Activated CD4-positive, alpha-beta T cell treated with anti-CD3 and anti-CD28 coated beads, Interleukin-2, Interleukin-4, amounts not matched to agents 100 ng/mL and 50 ng/mL, durations not matched to agents 16 hours and 8 hours (primary cell): ENCODE measurements at places on chromosomes 16 and 17.

DNA sequence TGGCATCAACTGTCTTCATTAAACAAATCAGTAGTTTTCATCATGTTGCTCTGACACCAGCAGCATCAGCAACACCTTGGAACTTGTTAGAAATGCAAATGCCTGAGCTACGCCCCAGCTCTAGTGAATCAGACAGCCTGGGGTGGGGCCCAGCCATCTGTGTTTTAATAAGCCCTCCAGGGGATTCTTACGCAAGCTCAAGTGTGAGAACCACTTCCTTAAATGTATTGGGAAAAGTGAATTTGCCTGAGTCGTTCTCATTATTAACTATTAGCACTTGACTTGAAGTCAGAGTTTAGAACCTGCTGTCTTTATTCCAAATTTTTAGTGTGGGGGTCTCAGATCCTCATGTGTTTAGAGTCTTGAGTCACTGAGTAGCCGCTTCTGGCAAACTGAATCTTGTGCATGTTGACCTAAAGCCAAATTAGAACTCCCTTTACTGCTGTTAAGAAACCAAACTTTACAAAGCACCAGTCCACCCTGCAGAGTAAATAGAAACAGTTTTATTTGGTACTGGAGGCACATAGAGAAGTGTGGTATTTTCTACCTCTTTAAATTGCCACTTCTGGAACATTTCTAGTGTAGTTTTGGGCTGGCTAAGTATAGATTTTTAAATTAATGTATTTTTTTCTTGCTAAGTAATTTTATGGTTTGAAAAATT is 137.4 kb upstream of the COX10 start:
- no peak for DNase-seq

GRCh38 chr17:74497471-74497870 is 31.0 kb downstream of the CD300A start:
- no peak for DNase-seq

DNA sequence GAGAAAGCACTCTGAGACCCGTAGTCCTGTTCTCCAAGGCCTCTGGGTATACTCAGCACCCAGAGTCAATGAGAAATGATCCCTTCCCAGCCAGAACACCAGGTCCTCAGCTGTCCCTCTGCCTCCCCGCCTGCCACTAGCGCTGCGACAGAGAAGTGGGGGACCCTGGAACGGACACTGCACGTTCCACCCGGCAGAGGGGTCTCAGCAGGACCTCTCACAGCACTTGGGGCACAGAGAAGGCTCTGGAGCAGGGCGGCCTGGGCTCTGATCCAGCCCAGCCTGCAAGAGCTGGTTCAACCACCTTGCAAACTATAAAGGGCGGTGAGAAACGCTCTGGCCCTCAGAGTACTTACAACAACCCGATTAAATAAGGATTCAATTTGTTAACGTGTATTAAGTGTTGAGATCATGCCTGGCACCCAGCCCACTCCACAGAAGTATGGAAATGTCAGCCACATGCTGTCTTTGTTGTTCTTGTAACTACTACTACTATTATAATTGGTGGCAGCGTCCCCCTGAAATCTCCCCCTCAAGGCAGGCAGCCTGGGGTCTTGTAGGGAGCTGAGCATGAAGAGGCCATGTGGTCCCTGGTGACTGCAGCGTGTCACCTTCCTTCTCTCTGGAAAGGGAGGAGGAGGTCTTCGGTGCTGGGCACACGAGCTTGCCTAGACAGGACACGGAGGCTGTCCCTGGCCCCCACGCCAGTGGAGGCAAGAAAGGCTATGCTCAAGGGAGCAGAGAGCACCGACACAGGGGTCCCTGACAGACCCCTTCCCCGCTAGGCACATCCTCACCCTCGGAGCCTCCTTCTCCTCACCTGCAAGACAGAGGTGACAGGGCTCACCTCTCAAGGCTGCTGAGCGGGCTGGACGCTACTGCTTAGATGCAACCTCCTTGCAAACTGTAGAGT is 2.4 kb downstream of the OSGIN1 start:
- no peak for DNase-seq

- DNase-seq = no peak
Measured at GRCh38 chr17:57246257-57246656, 10.1 kb upstream of the MSI2 start.

GRCh38 chr17:37047631-37048104 is 98.9 kb downstream of the AATF start:
- peak; percentile 85 for DNase-seq

DNA sequence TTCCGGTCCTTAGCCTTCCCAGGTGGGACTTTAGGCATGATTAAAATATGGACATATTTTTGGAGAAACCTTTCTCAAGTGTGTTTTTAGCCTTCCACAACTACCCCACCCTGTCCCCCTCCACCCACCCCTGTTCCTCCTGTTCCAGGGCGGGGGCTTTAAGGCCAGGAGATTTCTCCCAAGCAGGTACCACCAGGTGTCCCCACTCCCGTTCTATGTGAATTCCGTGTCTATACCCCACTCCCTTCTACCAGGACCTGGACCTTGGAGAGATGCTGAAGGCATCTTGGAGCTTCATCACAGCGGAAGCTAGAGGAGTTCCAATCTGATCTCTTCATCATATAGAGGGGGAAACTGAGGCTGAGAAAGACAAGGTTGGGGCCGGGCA is 9.7 kb downstream of the CA4 start:
- no peak for DNase-seq

GRCh38 chr17:57889892-57890856 is 40.3 kb upstream of the MRPS23 start:
- no peak for DNase-seq
